GM06990 (cell line): ENCODE measurements at places on chromosomes 1 and 21.

DNA sequence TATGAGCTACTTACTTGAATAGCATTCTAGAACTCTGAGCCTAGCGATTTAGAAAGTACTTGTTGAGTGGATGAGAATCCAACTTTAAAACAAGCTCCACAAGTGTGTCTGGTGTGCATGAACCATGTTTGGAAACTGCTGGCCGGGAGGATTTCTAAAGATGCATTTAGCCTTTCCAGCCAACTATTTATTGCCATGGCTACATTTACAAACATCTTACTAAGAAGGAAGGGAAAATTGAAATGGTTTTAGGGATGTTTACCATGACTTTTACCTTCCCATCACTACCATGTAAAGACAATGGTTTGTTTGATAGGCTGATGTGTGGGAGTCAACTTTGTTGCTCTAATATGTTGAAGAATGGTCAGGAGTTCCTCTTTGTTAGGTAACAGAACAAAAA lies 37.7 kb upstream of the ARHGAP29 start:
- no peak for DNase-seq

GRCh38 chr1:156692925-156693847 lies 12.2 kb downstream of the CRABP2 start:
- DNase-seq = no peak

- DNase-seq = peak; percentile 61
These were observed 85.1 kb downstream of the KCNN3 start for GRCh38 chr1:154784924-154785531.

DNA sequence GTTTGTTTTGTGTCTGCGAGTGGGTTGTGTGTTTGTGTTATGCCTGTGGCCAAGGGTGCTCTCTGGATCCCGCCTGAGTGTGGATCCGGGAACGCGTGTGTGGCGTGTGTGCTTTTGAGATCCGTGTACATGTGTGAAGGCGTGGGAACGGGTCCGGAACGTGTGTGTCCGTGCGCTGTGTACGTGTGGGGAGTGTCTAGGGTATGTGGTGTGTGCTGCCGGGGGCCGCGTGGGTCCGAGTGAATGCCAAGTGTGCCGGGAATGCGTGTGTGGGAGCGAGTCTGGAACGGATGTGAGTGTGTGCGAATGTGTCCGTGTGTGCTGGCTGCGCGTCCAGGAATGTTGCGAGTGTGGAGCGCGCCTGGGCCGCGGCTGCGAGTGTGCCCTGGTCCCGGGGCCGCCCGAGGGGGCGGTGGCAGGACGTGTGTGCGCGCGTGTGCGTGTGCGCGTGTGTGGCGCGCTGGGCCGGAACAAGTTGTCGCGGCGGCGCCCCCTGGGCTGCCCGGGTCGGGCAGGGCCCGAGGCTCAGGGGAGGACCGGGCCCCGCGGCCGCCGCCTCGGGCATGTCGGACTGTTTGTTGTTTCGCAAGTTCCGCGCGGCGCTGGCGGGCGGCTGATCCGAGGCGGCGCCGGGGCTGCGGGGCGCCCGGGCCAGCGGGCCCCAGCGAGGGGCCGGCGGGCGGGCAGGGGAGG lies 953 bp downstream of the PTPRU start:
- DNase-seq = peak; percentile 23

DNA sequence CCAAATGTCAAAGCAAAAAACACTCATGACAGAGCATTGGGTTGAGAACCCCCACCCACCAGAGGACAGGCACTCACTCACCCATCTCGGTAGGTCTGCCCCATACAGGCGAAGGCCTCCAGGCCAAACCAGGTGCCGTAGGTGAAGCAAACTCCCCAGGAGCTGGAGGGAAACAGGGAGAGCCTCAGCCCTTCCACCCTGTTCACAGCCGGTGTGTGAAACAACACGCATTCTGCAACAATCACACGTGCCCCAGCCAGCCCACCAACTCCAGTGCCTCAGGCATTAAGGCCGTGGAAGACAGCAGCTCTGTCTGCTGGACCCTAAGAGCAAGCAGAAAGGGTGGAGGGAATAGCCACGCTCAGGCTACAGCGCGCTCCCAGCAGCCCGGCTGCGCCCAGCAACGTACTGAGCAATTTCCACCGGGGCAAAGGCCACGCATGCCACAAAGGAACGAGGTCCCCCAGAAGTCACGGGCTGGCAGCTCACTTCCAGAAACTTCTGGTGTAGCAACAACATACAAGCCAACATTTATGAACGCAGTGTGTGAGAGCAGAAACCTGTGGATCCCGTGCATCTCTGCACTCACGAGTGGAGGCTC lies 11.4 kb upstream of the SPATC1L start:
- no peak for DNase-seq

- no peak for DNase-seq
These were observed 37.9 kb downstream of the ETNK2 start for GRCh38 chr1:204113896-204114295.

- no peak for DNase-seq
These were observed 3.8 kb downstream of the GPR61 start for GRCh38 chr1:109543283-109543987.

DNA sequence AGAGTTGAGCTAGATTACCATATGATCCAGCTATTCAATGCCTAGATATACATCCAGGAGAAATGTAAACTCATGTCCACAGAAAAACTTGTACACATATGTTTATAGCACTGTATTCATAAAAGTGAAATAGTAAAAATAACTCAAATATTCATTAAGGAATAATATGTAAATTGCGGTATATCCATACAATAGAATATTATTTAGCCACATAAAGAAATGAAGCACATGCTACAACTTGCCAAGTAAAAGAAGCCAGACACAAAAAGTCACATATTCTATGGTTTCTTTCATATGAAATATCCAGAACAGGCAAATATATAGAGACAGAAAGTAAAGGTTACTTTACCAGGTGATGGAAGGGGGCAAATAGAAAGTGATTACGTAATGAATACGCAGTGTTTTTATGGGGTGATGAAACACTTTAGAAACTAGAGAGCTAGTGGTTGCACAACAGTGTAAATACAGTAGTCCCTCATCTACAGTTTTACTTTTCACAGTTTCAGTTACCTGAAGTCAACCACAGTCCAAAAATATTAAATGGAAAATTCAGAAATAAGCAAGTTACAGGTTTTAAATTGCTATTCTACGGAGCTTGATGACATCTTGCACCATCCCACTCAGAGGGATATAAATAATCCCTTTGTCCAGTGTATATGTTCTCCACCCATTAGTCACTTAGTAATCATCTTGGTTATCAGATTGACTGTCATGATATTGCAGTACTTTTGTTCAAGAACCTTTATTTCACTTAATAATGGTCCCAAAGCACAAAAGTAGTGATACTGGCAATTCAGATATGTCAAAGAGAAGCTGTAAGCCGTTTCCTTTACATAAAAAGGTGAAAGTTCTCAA lies 62.3 kb downstream of the ZNF644 start:
- no peak for DNase-seq

- no peak for DNase-seq
These were observed 48.2 kb downstream of the COQ8A start for GRCh38 chr1:226988334-226988666.

DNA sequence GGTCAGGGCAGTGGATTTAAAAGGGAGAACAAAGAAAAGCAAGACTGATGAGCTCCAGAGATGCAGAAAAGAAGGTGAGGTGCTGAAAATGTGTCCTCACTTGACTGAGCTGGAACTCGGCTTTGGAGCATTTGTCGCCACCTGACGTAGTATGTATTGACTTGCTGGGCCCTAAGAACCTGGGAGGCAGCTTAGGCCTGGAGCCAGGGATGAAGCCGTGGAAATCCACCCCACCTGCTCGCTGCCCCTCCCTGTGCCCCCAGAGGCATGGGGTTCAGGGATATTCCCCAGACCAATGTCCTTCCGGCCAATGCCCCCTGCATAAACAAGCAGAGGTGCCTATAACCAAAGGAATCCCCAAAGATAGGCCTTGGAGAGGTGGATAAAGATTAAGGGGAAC lies 14.3 kb downstream of the MRAP start:
- no peak for DNase-seq

DNA sequence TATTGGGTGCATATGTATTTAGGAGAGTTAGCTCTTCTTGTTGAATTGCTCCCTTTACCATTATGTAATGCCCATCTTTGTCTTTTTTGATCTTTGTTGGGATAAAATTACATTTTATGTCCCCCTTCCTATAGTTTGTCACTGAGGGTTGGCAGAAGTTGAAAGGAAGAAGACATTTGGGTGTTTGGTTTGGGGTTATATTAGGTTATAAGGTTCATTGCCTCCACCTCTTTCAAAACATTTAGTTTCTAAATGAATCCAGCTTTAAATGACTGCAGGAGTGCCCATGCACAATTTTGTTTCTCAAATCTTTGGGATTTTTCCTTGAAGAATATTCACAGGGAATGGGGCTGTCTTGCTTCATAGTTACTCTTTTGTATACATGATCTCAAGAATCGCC lies 14.6 kb upstream of the LGALS8 start:
- DNase-seq = no peak

- no peak for DNase-seq
These were observed 170.0 kb downstream of the GRIK3 start for GRCh38 chr1:36864182-36864822.
